ENCODE measurements at places on chromosomes 16 and 17.

DNA sequence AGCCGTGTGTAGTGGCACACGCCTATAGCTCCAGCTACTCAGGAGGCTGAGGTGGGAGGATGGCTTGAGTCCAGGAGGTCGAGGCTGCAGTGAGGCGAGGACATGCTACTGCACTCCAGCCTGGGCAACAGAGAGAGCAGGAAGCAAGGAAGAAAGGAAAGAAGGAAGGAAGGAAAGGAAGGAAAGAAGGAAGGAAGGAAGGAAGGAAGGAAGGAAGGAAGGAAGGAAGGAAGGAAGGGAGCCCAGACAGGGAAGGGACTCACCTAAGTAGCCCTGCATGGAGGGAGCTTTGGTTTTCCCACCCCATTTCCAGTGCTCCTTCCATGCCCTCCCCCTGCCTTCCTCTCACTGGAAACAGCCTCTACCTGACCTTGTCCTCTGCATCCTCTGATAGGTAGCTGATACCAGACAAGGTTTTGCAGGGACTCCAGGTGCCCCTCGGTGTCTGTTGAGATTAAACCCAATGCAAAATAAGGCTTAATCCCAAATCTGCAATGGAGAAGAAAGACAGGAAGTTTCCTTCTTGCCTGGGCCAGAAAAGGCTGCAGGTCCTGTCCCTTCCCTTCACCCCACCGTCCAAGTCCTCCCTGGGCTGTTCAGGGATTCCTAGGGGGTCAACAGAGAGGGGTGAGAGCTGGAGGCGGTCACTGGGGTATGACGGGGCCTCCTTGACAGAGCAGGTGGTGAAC lies 21.5 kb upstream of the CA4 start:
- no peak for DNase-seq

GRCh38 chr17:28344435-28344901 lies 8.9 kb downstream of the TNFAIP1 start:
- no peak for DNase-seq

DNA sequence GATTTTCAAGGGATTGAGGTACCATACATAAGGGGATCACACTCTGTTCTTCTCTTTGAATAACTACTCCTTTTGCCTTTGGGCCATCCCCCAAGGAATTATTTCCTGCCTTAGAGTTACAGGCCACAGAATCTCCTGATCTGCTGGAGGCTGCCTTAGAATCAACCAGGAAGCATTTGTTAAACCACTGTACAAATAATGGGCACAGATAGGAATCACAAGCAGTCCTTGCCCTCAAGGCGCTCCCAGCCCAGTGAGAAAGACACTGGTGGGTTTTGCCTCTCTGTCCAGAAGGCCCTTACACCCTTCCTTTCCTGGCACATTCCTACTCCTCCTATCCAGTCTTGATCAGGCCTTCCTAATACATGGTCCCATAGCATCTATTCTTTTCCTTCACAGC lies 45.9 kb downstream of the MRTFB start:
- no peak for DNase-seq

GRCh38 chr17:46942441-46943217 lies 19.7 kb downstream of the GOSR2 start:
- peak; percentile 36 for DNase-seq

DNA sequence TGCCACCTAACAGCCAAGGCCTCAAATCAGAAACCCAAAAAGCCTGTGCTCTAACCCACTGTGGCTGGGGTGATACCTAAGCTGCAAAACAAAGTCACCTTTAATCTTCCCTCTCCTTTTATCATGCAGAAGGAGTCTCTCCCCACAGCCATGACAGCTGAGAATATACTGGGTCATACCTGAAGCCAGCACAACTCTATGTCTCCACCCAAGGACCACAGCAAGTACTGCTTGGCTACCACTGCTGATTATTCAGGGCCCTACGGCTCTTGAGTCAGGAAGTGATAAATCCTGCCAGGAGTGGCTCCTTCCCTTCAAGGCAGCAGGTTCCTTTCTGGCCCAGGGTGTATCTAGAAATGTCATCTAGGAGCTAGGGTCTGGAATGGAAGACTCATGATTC lies 151.5 kb upstream of the TOM1L1 start:
- DNase-seq: peak; percentile 6

- DNase-seq: no peak
Measured at GRCh38 chr17:49511810-49512209, 16.7 kb downstream of the NGFR start.

GRCh38 chr17:42687707-42688320 lies 5.5 kb downstream of the CNTNAP1 start:
- DNase-seq: no peak

DNA sequence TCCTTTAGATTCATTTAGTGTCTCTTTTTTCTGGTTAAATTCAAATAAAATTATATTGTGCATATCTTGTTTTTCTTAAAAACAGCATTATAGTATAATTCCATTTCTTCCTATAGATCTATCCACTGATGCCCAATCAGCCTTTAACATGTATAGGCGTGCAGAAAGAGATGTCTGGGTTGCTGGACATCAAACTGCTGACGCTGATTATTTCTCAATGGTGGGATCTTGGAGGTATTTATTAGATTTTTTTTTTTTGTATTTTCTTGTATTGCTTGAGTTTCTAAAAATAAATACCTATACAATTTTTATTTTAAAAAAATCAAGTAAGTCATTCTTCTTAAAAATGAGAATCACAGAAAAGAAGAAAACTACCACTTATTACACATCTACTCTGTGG lies 50.9 kb downstream of the COG7 start:
- no peak for DNase-seq

DNA sequence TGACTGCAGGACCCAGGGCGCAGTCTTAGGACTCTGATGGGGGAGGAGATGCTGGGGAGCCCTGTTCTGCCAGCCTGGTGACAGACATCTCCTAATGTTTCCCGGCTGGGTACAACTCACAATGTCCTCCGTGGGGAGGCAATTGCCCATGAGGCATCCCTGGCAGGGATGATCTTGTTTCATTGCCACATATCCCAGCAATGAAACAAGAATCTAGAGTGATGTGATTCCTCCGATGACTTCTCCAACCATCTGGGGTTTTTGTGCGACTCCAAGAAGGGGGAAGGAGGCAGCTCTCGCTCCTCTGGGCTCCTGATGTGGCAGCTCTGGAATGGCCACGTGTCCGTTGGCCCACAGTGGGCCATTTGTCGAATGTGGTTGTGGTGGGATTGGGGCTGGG lies 255.8 kb downstream of the SEC14L1 start:
- DNase-seq: no peak

DNA sequence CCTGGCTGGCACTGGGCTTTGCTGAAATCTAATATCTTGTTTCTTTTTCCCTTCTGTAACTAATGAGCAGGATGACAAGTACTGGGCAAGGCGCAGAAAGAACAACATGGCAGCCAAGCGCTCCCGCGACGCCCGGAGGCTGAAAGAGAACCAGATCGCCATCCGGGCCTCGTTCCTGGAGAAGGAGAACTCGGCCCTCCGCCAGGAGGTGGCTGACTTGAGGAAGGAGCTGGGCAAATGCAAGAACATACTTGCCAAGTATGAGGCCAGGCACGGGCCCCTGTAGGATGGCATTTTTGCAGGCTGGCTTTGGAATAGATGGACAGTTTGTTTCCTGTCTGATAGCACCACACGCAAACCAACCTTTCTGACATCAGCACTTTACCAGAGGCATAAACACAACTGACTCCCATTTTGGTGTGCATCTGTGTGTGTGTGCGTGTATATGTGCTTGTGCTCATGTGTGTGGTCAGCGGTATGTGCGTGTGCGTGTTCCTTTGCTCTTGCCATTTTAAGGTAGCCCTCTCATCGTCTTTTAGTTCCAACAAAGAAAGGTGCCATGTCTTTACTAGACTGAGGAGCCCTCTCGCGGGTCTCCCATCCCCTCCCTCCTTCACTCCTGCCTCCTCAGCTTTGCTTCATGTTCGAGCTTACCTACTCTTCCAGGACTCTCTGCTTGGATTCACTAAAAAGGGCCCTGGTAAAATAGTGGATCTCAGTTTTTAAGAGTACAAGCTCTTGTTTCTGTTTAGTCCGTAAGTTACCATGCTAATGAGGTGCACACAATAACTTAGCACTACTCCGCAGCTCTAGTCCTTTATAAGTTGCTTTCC lies 56.0 kb downstream of the HLF start:
- peak; percentile 79 for DNase-seq

GRCh38 chr16:69346683-69347082 lies 4.9 kb downstream of the TMED6 start:
- DNase-seq: no peak

DNA sequence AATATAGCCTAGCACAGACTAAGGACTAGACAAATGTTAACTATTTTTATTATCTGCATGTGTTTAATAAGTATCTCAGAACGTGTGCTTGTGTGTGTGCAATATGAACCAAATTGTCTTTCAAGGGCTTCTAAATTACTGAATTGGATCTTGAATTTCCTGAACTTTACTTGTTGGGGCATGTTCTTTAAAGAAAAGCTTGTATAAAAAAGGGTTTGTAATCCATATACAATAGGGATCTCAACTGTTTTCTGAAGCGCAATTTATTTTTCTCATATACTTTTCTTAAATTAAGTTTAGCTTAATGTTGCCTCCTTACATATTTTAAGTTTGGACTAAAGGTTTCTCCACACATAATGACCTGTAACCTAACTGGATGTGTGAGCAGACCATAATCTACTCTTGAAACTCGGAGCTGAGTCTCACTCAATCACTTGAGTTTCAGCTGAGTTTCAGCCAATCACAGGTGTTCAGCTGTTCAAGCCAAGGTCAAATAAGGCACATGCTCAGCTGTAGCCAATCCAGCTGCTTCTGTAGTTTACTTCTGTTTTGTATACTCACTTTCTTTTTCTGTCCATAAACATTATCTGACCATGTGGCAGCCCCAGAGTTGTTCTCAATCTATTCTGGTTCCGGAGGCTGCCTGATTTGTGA lies 72.3 kb downstream of the CDK5R1 start:
- DNase-seq: no peak

- DNase-seq: no peak
Measured at GRCh38 chr17:15036238-15036637, 228.9 kb downstream of the PMP22 start.

DNA sequence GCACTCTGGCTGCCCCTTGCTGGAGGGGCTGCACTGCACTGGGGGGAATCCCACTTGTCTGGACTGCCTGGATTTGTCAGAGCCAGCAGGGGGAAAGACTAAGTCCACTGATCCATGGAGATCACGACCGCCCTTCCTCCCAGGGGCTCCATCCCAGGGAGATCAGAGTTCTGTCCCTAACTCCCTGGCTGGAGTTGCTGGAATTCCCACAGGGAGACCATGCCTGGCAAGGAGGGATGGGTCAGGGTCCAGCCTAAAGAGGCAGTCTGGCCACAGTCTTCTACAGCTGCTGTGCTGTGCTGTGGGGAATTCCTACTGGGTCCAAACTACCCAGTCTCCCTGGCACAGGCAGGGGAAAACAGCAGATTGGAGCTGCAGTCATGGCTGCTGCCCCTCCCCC lies 311.9 kb downstream of the ZFHX3 start:
- no peak for DNase-seq

DNA sequence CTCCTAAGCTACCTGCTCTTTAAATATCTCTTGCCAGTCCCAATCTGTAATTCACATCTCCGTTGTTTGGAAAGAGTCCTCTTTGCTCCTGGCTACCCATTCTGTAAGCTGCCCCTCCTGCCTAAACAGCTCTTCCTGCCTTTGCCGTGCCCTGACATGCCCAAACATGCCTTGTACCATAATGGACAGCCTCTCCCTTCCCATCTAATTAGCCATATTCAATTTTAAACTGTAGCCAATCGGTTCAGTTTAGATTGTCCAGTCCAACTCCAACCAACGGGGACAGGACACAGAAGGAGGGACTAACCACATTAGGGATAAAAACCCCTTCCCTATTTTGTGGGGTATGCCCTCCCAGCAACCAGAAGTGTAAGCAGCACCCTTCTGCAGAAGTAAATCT lies 30.6 kb upstream of the CLEC3A start:
- peak; percentile 6 for DNase-seq

All from foreskin keratinocyte (primary cell).